ENCODE measurements at places on chromosomes 12 and 14.

GRCh38 chr12:49332441-49332861, 4.5 kb downstream of the C1QL4 start:
- DNase-seq = no peak

GRCh38 chr12:30016540-30017055, 232.9 kb upstream of the TMTC1 start:
- DNase-seq = no peak

GRCh38 chr12:5586201-5586600, 154.3 kb downstream of the NTF3 start:
- DNase-seq = no peak

DNA sequence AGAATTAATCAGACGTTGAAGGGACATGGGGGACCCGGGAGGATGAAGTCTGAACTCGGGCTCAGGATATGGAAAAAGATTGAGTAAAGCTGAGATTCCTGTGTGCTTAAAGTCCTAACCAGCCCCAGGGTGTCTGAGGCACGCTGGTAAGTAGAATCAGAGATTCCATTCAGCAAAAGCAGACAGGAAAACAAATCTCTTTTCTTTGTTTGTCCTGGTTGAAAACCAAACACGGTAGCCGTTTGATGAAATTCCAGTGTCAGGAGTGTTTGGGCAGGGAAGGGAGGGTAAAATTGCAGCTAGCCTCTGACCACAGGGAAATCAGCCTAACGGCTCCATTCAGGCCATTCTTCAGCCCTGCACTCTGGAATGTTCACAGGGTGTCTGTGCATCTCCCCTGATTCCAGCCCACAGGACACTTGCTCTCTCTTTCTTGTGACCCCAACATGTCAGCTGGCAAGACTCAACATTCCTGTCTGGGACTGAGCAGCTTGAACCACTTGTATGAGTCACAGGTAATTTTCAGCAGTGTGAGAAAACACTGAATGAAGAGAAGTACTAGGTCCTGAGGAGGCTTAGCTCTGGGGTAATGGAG, 31.0 kb downstream of the NINJ2 start:
- no peak for DNase-seq

DNA sequence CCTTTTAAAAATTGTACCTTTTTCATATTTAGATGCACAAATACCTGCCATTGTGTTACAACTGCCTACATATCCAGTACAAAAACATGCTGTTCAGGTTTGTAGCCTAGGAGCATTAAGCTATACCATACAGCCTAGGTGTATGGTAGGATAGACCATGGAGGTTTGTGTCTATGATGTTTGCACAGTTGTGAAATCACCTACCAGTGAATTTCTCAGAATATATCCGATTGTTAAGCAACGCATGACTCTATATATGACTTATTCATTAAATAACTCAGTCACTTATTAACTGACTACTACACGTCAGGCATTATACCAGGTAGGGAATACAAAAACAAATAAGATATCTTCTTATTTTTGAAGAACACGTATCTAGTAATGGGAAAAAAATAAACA, 26.2 kb upstream of the ETNK1 start:
- DNase-seq = no peak
